Aorta (tissue), 5 donors: ENCODE measurements at places on chromosomes 4 and X. TPM values are rescaled to one million over a fixed set of nuclear protein-coding genes. Genes with fewer than 3 reads are reported as not detected.

GRCh38 chr4:61772126-61772525, 572.0 kb downstream of the ADGRL3 start:
- DNase-seq = no peak

DNA sequence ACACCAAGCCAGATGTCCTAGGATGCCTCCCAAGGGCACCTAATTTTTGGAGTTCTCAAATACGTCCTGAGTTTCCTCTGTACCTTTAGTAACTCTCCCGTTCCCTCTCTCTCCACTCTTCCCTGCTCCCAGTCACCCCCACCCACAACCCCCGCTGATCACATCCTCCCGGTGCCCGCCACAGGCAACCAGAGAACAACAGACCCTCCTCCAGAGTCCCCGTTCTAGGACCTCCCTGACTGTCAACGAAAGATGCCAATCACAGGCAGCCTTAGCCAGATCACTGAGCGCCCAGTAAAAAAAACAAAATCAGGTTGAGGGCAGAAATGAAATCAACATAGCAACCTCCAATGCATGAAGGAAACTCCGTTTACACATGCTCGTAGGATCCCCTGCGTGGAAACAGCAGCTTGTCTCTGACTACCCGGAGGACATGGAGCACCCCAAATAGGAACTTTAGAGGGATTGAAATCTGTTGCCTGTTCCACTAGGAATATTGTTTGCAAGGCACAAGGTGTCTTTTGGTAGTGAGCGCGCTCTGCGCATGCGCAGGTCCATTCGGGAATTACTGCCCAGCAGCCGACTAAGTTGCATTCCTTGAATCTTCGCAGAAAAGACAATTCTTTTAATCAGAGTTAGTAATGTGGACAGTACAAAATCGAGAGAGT, at the start of gene GABRB1:
Gene GABRB1 (plus strand): TSS at position 557 of the 668 bp plus-strand sequence.
- peak; percentile 55 for DNase-seq

DNA sequence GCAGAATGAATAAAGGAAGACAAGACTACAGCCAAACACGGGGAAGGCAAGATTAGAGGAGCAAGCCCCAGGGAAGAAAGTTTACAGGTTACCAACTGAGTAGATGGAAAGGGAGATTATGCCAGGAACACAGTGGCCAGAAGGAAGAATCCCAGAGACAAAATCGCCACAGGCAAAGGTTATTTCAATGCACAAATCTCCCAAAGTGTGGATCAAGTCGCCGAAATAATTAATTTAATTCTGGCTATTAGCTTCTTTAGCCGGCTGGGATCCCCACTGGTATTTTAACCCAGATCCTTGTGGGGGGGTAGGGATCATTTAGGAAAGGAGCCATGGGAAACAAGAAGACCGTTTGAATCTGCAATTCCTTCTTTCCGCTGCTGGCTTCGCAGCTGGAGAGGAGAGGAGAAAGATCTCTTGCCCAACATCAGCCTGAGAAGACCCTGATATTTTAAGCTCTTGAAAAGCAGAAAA, 171.0 kb downstream of the DHX15 start:
- no peak for DNase-seq

DNA sequence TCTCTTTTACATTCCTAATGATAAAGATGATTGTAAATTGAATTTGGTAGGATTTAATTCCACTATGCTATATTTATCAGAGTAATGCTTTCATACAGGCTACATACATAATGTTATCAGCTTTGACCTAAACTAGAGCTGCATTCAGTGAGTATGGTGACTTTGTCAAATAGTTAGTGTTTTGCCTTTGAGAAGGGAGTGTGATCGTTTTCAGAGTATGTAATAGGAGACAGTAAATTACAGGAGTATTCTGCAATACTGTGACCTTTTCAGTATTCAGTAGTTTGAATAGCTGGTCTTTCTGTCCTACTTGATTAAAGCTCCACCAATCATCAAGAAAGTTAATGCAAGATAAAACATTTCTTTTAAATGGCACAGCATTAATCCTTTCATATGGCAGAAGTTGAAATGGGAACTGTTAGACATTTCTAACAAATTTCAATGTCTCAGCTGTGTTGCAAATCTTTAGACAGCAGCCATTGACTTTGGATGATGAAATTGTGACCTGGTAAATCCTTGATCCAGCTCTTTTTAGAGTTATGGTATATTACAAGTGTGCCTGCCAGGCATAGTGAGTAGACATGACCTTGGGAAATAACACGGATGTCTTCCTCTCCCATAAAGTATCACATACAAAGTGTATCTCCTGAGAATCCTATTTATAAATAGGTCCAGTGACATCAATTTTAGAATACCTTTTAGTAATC, 455.3 kb downstream of the KCTD8 start:
- DNase-seq = no peak

DNA sequence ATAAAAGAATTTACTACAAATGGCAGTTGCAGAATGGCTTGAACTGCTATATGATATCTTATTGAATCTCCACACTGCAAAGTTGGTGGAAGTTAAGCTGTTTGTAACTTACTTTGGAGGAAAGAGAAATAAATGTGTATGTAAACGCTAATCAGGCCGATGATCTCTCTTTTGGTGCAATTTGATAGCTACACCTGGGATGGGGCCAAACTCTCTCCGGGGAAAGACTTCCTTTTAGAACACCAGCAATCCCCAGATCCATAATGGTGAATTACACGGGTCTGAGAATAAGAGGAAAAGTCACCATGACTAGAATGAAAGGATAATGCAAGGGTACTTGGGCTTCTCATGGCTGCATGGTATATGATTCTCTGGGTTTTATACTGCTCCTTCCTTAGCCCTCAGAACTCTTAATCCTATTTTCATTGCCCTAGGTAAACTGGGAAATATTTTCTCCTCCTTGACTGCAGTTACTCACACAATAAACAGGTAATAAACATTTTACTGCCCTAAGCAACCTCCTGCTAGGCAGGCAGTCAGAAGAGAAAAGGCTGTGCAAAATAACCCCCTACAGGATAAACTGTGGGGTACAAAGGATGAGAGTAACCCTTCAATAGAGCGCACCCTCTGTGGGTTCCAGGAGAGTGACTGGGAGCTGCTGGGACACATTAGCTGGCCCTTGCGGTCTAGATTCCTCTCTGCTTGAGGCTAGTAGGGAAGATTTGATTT, 109.3 kb downstream of the MGST2 start:
- no peak for DNase-seq

GRCh38 chrX:55119712-55120111, 30.9 kb downstream of the PAGE2 start:
- DNase-seq = no peak

DNA sequence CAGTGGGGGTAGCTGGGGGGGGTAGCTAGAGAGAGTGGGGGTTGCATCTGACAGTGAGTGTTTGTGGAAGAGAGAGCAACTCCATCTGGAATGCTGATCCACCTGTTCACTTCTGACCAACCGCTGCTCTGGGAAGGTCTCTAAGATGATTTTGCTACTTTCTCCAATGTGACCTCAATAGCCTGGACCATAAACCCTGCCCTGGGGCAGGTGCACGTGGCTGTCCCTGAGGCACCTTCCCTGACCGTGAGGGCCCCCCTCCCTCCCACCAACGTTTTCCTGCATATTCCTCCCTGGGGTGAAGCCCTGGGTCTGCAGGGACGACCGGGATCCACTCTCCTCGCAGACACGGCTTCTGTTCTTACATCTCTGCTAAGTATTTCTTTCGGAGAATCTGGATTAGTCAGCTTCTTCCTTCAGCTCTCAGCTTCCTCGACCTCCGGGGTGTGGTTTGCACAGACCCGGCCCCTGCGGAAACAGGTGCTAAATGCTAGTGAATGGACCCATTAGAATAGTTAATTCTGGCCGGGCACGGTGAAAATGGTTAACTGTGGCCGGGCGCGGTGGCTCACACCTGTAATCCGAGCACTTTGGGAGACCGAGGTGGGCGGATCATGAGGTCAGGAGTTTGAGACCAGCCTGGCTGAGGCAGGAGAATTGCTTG, 21.4 kb upstream of the PLCXD1 start:
- peak; percentile 45 for DNase-seq

DNA sequence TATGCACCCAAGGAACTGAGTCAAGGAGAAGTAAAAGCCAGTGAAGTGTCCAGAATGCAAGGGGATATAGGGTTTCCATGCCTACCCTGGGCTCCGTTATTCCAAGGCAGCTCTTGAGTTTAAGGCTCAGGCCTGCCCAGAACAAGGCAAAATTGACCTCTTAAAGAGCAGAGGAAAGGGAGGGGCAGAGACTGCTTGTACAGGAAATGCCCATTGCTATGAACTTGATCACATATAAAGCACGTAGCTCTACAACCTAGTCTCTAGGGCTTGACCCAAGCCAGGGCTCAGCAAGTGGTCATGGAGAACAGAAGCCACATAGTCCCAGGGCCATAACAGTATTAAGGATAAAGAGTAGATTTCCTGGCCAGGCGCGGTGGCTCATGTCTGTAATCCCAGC, 58.2 kb upstream of the MSN start:
- no peak for DNase-seq

ADAM29 gene
- total RNA-seq = not detected

PAGE5 gene
- not detected for total RNA-seq

LAMTOR3 gene
- total RNA-seq = 31.1 TPM

ANKRD50 gene
- 27.4 TPM for total RNA-seq
